T-helper 17 cell (primary cell): ENCODE measurements at places on chromosomes 2 and 18. TPM values are rescaled to one million over a fixed set of nuclear protein-coding genes. Genes with fewer than 3 reads are reported as not detected.

Gene NHEJ1
- total RNA-seq, result 11.8 TPM

GRCh38 chr2:212359425-212360067, 179.1 kb downstream of the ERBB4 start:
- no peak for DNase-seq
- no peaks in the 10 kb centered on the region for H3K36me3 ChIP-seq
- H3K27me3 ChIP-seq, result no peaks in the 10 kb centered on the region
- H3K4me3 ChIP-seq, result no peak overlapping the region
- H3K4me1 ChIP-seq, result no peaks in the 10 kb centered on the region

- DNase-seq, result no peak
- no peaks in the 10 kb centered on the region for H3K36me3 ChIP-seq
- H3K27ac ChIP-seq, result no peak overlapping the region
- no peak overlapping the region for H3K4me3 ChIP-seq
Measured at GRCh38 chr2:96098900-96099590, 17.3 kb downstream of the ADRA2B start.

DNA sequence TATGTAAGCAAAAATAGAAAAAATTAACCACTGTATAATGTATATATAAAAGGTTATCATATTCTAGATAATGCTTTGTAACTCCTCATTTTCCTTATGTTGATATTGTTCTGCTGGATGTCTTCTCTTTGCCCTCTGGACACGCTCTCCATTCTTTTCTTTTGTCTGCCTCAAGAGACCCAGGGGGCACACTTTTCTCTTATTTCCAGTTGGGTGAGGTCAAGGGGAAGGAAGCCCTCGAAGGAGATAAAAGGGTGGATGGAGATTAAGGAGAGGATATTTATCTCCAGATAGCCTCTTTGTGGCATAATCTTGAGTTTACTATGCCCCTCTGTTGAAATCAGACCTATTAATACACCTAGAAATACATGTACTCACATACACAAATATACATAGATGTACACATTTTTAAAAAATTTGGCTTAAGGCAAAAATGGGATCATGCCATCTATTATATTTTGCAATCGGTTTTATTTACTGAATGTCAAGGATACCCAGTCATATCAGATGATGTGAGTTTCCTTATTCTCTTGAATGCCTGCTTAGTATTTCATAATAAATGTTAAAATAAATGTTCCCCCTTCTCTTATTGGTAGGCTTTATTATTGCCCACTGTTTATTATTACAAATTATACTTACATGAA, 65.3 kb downstream of the LCLAT1 start:
- H3K4me1 ChIP-seq, result peaks cover 18% of the 10 kb centered on the region
- H3K36me3 ChIP-seq, result peaks cover 5% of the 10 kb centered on the region
- H3K4me3 ChIP-seq, result no peak overlapping the region
- no peak for DNase-seq
- H3K27me3 ChIP-seq, result no peaks in the 10 kb centered on the region
- H3K27ac ChIP-seq, result no peak overlapping the region

GRCh38 chr2:100390001-100390940, 27.2 kb downstream of the CHST10 start:
- no peak for DNase-seq
- peaks cover 20% of the 10 kb centered on the region for H3K27me3 ChIP-seq

- peaks cover 2% of the 10 kb centered on the region for H3K36me3 ChIP-seq
- H3K27me3 ChIP-seq, result peaks cover 32% of the 10 kb centered on the region
- no peak overlapping the region for H3K4me3 ChIP-seq
- DNase-seq, result no peak
- H3K4me1 ChIP-seq, result no peaks in the 10 kb centered on the region
- no peak overlapping the region for H3K27ac ChIP-seq
Measured at GRCh38 chr2:160141419-160141818, 58.7 kb downstream of the ITGB6 start.

DNA sequence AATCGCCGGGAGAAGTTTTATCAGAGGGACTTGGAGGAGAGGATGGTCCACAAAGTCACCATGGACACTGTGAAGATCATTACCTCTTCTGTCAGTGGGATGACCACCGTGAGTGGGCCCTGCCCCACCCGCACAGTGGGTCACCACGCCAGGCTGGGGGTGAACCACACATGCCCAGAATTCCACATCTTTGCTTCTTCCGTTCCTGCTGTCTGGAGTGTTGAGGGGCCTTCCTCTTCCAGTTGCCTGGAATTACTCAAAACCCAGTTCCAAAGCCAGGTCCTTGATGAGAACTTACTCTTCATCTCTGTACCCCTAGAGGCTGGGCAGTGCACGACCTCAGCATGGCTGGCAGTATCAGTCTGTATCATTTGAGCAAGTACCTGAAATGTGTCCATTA, 22.1 kb downstream of the MROH2A start:
- H3K4me3 ChIP-seq, result no peak overlapping the region
- no peak for DNase-seq
- H3K27ac ChIP-seq, result no peak overlapping the region
- peaks cover 45% of the 10 kb centered on the region for H3K27me3 ChIP-seq

GRCh38 chr18:44944461-44944860, 263.8 kb downstream of the SETBP1 start:
- H3K4me1 ChIP-seq, result no peaks in the 10 kb centered on the region
- DNase-seq, result no peak
- H3K27ac ChIP-seq, result no peak overlapping the region
- H3K27me3 ChIP-seq, result peaks cover 7% of the 10 kb centered on the region

DNA sequence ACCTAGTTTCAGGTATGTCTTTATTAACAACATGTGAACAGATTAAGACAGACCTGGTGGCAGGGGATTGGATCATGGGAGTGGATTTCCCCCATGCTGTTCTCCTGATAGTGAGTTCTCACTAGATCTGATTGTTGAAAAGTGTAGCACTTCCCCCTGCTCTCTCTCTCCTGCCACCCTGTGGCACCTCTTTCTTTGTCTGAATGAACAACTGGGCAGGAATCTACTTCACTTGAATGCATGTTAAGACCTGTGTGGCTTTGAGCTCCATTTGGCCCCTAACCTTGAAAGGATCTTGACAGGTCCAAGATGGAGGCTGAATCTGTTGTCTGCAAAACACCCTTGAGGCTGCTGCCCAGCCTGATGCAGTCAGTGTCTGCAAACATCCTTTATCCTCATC, 194.4 kb downstream of the RNF144A start:
- no peak overlapping the region for H3K27ac ChIP-seq
- H3K27me3 ChIP-seq, result no peaks in the 10 kb centered on the region
- H3K36me3 ChIP-seq, result peaks cover 2% of the 10 kb centered on the region
- H3K4me1 ChIP-seq, result no peaks in the 10 kb centered on the region
